Activated naive CD8-positive, alpha-beta T cell treated with anti-CD3 and anti-CD28 coated beads, Interleukin-2, amount 10 ng/mL, durations not matched to agents 7 days and 5 days (primary cell): ENCODE measurements at places on chromosomes 2 and 18. TPM values are rescaled to one million over a fixed set of nuclear protein-coding genes. Genes with fewer than 3 reads are reported as not detected.

The SYT4 gene
- not detected for total RNA-seq

The UGT1A5 gene
- total RNA-seq, result not detected

The NYAP2 gene
- total RNA-seq, result not detected

The MAP2 gene
- total RNA-seq, result not detected

The SNED1 gene
- 14.5 TPM for total RNA-seq

The SERPINB13 gene
- total RNA-seq, result not detected

The CHRND gene
- total RNA-seq, result not detected

The OXER1 gene
- total RNA-seq, result not detected

The ERMN gene
- 3.1 TPM for total RNA-seq

The SESTD1 gene
- 10.4 TPM for total RNA-seq

The C2orf80 gene
- not detected for total RNA-seq

GRCh38 chr2:145759228-145759915, 1239.5 kb upstream of the ZEB2 start:
- DNase-seq, result no peak

GRCh38 chr2:155905657-155906056, 426.9 kb downstream of the NR4A2 start:
- DNase-seq, result no peak

- no peak for DNase-seq
Measured at GRCh38 chr2:216845426-216845825, 14.4 kb downstream of the TNP1 start.

- no peak for DNase-seq
Measured at GRCh38 chr18:11506856-11507255, 102.5 kb upstream of the SLC35G4 start.

- DNase-seq, result no peak
Measured at GRCh38 chr2:42184346-42184745, 15.2 kb downstream of the EML4 start.

- DNase-seq, result no peak
Measured at GRCh38 chr2:159880729-159881128, 82.7 kb upstream of the CD302 start.

- DNase-seq, result no peak
Measured at GRCh38 chr2:42984617-42985016, 192.2 kb upstream of the HAAO start.

DNA sequence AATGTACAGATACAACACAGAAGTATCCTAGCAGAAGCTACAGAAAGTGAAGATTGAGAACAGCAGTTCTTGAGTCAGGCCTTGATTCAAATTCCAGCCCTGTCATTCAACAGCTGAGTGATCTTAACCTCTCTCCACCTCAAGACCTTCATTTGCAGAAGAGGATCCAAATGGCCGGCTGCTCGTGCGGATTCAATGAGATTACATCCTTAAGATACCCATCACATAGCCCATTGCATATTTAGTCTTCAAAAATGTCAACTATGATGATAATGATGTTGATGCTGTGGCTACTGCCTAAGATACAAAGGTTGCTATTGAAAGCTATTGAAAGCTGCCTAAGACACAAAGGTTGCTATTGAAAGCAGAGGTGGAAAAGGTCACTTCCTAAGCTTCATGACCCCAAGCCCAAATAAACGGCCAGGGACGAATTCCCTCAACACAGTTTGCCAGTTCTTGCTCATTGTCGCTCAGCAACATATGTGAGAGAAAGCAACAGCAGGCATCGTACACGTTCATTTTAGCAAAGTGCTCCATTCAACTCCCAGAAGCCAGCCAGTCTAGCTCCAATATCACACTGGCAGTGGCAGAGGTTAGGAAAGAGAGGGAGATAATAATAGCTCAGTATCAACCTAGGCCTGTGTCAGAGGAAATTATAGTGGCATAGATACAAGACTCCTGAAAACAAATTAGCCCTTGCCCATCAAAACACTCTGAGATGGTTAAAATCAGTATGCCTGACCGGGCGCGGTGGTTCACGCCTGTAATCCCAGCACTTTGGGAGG, 36.1 kb downstream of the MRPL35 start:
- DNase-seq, result no peak

DNA sequence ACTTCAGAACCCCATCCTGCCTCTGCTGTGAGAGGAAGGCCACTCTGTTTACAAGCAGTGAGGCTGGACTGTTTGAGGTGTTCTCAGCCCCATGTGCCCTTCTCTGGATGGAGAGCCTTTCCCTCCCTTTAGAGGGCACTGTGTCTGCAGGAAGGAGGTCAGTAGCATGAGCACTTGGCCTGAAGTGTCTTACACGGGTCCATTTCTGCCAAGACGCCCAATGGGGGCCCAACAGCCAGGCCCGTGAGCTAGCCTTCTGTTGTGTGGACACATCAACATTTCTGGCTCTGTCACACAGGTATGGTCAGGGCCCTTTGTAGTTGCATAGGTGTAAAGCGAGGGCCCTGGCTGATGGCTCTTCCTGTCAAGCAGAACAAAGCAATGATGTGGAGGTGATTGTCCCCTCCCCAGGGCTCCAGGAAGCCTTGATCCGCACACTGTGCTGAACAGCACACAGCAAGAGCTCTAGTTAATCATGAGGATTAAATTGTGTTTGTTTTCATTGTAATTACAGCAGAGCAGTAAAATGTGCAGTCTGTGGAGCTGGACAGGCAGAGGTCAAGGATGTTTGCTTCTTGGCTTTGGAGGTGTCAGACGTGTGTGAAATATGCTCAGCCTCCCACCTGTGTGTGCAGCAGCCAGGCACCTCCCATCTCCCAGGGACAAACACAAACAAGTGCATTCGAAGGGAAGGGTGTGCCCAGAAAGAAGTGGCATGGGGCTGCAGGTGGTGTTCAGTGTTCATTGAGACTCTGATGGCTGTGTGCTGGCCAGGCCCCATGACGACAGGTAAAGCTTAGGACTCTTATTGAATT, 132.1 kb downstream of the SH3RF3 start:
- no peak for DNase-seq

DNA sequence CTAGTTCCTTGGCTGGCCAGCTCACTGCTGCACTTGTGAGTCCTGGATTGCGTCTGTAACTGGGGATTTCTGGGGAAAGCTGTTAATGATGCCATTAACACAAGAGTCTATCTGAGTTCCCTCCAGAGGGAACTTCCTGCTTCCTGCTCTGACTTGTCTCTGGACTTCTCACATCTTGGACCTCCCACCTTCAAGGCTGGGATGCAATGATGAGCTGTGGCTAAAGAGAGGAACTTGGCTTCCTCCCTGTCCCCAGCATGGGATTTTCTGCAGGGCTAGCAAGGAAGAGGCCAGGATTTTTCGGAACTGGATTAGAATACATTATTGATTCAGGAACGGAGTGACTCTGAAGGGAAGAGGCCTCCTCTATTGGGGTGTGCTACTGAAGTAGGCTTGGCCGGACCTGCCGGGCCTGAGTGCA, 155.5 kb downstream of the CLIP4 start:
- DNase-seq, result no peak

DNA sequence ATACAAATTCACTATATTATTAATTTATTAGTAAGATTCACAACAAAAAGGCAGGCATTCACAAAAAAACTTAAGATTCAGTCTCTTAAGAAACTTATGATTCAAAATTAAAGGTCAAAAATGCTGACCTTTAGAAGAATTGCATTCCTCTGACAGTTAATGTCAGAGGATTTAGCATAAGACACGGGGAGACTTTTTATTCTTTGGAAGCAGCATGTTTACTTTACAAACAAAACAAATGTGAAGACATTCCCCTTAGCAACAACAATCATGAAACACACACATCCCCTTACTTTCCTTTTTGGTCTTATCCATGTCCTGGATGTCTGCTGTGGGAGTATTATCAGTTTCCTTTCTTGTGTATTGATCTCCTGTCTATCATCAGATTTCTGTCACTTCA, 117.1 kb downstream of the RAD51AP2 start:
- DNase-seq, result no peak

DNA sequence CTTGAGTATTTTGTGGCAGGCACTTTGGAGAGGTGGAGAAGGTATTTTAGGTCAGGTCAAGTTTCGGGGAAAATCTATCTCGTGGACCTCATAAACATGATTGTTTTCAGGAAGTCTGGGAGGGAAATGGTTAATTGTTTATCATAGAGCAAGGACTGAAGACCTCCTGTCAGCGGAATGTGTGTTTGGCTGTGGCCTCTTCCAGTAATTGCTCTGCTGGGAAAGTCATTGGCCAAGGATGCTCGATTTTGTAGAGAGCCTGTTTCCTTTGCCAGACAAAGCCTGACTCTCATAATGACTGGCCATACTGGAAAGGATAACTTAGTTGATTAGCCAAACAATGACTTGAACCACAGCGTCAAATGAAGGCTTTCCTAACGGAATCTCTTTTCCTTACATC, 30.0 kb downstream of the IL1R2 start:
- DNase-seq, result no peak

DNA sequence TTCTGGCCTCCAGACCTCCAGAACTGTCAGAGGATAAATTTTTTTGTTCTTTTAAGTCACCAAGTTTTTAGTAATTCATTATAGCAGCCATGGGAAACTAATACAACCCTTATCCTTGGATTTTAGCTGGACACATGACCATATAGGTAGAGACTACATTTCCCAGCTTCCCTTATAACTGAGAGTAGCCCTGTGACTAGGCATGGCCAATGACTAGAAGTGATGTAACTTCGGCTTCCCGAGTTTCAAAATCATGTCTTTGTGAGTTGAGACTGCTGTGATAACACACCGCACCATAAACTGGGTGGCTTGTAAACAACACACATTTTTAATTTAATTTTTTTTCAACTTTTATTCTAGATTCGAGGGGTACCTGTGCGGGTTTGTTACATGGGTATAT, 134.0 kb upstream of the SERTAD2 start:
- no peak for DNase-seq

DNA sequence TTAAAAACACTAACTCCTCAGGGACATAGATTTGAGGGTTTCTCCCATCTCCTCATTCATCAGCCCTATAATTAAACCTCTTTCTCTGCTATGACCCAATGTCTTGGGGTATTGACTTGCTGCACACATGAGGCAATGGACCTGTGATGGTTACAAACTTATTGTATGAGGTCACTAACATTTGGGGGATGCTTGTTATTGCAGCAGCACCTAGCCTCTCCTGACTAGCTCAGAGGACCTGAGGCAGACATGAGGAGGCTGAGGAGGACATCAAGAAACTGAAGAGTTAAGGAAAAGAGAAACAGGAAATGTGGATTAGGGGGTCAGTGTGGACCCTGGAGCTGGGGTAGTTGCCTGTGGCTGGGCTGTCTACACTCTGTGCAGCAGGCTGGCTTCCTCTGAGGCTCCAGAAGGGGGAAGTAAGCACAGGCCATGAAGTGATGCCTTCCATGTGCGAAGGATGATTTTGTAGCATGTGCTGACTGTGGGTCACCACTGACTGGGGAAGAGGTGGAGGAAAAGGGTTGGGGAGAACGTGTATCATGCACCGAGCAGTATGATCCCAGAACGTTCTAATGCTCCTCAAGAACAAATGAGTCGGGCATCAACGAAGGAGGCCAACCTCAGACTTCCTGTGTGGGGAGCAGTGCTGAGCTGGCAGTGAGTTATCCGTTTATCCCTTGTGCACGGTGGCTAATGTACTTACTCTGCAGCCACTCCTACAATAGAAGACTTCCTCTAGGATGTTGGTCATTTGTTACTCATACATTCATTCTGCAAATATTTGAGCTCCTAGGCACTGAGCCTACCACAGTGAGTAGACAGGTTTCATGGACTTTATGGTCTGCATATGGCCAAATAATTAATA, 42.1 kb upstream of the RFX8 start:
- DNase-seq, result peak; percentile 30

GRCh38 chr18:47418746-47419145, 167.3 kb upstream of the SKOR2 start:
- DNase-seq, result no peak

- DNase-seq, result peak; percentile 27
Measured at GRCh38 chr18:48800876-48801727, 149.7 kb downstream of the SMAD7 start.

GRCh38 chr2:175874291-175874690, 127.8 kb downstream of the LNPK start:
- DNase-seq, result no peak

DNA sequence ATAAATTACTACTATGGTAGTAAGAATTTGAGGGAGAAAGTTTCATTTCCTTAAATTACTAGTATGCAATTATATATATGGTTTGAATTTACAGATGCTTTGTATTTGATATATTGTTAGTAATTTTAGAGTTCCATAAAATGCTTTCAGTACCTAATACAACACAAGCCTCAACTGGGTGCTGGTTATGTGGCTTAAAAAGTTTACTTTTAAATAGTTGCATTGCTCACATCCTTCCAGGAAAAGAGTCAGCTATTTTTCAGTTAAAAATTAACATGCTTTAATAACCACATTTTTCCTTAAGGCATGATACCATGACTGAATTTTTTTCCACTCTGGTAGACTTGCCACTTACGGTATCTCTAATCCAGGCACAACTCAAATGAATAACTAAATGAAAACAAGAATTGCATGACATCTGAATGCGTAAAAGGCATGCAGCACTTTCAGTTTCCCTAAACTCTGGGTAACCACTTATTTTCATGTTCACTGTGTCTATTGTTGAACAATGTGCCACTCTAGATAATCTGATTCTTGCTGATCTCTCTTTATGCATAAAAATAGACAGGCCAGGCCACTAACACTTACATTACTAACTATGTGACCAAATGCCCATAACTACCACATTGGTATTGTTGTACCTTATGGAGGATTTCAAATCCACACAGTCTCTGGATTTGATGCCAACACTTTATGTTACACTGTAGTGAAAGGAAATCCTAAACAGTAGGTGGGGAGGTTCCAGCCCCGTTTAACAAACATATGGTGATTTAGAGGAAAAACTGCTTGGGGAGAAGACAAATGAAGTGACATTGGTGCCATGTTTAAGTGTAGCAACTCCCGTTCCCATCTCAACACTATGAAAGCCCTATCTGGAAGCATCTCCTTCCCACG, 35.5 kb upstream of the SLC35F5 start:
- no peak for DNase-seq

DNA sequence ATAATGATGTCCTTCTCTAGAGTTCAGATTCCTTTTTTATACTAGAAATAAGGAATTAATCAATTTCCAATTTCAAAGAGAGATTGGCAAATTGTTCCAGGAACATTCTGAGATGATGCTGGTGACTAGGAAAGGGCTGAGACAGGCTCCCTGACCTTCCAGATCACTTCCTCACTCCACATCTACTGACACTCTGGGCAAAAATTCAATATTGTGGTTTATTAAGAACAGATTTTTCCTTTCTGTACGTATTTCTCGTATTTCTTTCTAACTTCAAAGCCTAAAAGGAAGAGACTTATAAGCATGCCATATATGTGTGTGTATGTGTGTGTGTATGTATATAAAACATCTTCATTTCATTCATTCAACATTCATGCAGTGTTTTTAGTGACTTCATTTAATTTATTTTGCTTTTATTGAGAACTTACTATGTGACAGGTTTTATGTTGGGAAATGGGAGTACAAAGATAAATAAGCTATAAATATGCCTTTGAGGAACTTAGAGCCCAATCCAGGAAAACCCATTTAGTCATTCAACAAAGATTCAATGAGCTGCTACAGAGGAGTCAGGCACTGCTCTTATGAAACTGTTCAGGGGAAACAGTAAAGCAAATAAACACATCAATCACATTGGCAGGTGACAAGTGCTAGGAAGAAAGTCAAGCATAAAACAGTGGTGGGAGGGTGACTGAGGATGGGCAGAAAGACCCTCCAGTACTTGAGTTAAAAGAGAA, 137.9 kb downstream of the RDH14 start:
- no peak for DNase-seq

- no peak for DNase-seq
Measured at GRCh38 chr2:98308532-98308931, 37.7 kb upstream of the CNGA3 start.
